B cell (primary cell): ENCODE measurements at places on chromosomes 4 and X. TPM values are rescaled to one million over a fixed set of nuclear protein-coding genes. Genes with fewer than 3 reads are reported as not detected.

Gene KIT
- total RNA-seq, result not detected in 2 replicates

Gene DUSP21
- not detected in 2 replicates for total RNA-seq

Gene HDX
- total RNA-seq, result 2.6 and 3.2 TPM in 2 replicates

Gene MXRA5
- total RNA-seq, result not detected in 2 replicates

Gene RHOXF2B
- not detected in 2 replicates for total RNA-seq

Gene PCDH11X
- not detected in 2 replicates for total RNA-seq

DNA sequence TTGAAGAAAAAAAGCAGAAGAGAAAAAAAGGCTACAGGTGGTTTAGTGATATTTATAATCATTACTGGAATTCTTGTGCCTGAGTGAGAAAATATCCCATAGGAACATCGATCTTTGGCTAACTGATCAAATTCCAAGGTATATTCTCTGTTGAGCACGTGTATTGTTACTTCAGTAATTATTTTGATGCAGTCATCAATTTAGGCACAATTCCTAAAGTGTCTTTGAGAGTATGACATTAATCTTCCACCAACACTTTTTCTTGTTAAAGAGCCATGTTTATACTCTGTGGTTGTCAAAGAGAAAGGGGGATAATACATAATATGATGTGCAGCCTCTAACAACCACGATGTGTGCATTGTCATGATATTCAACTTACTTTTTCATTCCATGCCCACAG lies 151.1 kb downstream of the TSPAN5 start:
- no peaks in the 10 kb centered on the region for H3K27me3 ChIP-seq
- DNase-seq, result no peak
- H3K4me1 ChIP-seq, result no peaks in the 10 kb centered on the region
- H3K27ac ChIP-seq, result no peak overlapping the region
- no peak overlapping the region for H3K4me3 ChIP-seq
- H3K36me3 ChIP-seq, result no peaks in the 10 kb centered on the region

GRCh38 chr4:40144716-40145115 lies 52.1 kb upstream of the RHOH start:
- H3K4me3 ChIP-seq, result no peak overlapping the region
- H3K4me1 ChIP-seq, result no peaks in the 10 kb centered on the region
- DNase-seq, result no peak
- H3K27ac ChIP-seq, result no peak overlapping the region
- no peaks in the 10 kb centered on the region for H3K27me3 ChIP-seq

DNA sequence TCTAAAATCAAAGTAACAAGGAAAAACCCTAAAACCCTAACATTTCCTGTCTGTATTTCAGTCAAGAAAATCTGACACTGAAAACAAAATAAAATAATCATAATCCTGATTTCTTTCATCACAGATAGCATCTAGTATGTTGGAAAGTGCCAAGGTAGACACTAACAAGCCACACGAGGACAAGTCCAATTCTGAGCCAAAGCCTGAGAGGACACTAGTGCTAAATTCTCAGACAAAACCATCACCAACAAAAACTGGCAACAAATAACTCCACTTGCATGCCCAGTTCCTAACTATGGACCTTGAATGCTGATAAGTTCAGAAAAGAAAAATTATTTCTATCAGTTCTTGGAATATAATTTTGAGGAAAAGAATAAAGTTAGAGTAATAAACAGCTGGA lies 113.7 kb downstream of the MANBA start:
- H3K4me3 ChIP-seq, result no peak overlapping the region
- no peak overlapping the region for H3K27ac ChIP-seq
- no peaks in the 10 kb centered on the region for H3K27me3 ChIP-seq
- no peak for DNase-seq
- peaks cover 45% of the 10 kb centered on the region for H3K36me3 ChIP-seq
